ENCODE measurements at places on chromosomes 7 and 10.

DNA sequence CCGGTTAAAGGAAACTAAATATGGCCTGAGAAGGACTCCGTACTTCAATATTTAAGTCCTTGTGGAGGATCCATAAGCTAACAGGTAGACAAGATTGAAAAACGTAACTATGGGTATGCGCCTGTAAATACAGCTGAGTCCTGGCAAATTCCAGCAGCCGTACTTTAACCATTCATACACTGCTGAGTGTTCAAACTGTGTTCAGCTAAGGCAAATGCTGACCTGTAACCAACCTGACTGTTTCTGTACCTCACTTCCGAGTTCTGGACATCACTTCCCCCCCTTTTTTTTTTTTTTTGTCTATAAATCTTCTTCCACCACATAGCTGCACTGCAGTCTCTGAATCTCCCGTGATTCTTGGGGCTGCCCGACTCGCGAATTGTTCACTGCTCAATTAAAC is 69.1 kb downstream of the SRPK2 start:
- DNase-seq = no peak

DNA sequence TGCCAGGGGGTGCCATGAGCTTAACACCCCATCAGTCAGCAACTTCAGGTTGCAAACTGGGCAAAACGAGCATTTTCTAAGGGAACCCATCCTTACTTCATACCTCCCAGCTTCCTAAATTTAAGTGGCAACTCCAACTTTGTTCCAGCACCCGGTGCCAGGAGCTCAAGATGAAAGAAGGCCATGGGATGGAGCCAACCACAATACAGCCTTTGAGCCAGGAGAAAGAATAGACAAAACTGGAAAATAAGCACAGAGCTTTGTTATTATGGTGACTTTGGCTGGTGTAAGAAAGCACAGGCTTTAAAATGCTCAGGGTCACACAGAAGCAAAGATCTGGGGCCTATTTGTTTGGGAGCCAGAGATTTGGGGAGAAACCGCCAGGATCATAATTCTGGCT is 388.7 kb upstream of the MGMT start:
- DNase-seq = no peak

DNA sequence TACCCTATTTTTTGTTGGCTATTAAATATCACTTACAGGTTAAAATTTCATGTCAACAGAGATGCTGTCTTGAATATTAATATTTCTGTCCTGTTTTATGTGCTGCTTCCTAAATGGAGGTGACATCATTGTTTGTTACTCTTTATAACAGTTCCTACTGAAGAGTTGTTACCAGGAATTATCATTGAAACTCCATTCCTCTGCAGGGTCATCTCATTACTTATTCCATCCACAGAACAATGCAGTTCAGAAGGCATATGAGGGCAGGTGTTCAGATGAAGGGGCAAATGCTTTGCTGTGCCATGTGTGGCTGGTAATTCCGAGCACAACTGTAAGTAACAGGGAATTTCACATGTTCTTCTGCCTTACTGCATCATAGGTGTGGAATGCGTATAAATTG is 113.4 kb downstream of the ANK3 start:
- no peak for DNase-seq

DNA sequence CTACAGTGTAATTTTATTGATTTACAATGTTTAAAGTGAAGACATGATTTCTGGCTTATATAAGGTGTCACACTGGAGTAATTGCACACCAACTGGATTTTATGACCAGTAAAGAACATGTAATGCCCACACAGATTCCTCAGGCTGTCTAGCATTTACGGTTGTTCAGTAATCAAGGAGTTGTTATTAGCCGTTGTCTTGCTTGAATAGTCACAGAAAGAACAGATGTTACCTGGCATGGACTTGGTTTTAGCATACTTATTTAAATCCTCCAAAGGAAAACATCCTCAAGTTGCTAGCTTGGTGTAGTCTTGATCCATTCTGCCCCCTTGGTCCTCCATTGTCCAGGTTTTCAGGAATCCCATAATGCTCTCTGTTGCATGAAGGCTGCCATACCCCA is 65.8 kb downstream of the POU6F2 start:
- no peak for DNase-seq

DNA sequence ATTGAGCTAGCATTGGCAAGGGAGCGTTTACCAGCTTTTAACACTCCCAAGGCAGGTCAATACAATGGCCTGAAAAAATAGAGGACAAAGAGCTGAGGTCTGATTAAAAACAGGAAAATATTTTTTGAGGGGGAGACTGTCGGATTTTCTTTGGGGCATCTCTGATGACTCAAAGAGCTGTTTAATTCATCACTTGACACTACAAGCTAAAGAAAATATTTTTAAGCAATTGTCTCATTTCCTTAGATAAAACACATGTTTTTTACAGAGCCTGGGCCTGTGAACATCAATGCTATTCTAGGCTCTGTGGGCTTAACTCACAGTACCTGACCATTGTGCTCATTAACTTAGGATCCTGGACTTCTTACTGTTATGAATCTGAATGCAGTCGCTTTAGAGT is 100.8 kb downstream of the NRP1 start:
- DNase-seq = no peak

- no peak for DNase-seq
These were observed 8.0 kb downstream of the GRIFIN start for GRCh38 chr7:2468227-2468626.

- DNase-seq = no peak
These were observed 29.9 kb downstream of the PPP1R3C start for GRCh38 chr10:91602868-91603568.

DNA sequence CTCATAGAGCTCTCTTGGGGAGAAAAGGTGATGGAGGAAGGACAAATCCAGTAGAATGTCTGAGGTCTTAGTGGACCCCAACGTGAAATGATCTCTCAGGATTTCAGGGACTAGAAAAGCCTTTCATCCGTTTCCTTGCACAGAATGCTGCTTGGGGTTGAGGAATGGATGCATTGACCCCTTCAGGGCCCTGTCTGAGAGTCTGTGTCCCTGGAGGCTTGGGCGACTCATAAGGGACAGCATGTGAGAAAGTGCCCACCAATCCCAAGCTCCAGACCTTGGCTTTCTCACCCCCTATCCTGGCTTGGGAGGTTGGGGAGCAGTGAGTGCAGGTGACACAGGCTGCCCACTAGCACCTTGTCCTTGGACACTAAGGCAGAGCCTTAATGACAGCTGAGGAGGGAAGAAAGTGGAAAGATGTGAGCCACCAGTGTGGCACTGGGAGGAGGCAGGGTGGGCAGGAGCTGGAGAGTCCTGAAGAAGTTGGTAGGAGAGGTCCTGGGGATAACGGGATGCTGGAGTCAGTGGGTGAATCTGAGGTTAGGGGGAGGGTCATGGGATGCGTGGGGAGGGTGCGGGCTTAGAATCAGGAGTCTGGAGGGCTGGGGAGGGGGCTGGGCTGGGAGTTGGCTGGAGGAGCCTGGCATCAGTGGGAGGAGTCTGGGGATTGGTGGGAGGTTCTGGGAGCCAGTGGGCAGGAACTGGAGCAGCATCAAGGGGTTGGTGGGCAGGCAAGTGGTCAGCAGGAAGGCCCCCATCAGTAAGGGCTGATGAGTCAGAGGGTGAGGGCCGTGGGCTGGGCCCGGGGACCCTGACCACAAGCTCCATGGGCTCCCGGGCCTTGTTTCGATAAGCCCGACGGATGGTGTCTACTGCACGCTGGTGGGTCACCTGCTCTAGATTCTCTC is 8.6 kb downstream of the LZTS2 start:
- DNase-seq = no peak

- DNase-seq = no peak
These were observed 142.1 kb downstream of the GRID1 start for GRCh38 chr10:86224354-86225102.

DNA sequence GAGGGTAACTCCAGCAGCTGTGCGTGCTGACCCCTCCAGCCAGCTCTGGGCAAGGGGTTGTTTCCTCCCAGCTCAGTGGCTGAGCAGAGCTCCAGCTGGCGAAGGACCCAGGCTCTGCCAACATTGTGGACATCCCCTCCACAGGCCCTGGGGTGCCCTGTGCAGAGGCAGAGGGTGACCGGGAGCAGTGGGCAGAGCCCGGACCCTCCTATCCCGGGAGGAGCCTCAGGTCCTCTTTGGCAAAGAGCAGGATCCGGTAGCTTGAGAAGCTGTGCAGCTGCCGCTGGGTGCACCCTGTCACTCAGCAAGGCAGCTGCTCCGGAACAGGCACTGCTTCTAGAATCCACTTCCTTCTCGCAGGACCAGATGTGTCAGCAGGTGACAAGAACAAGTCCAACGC is 175.9 kb downstream of the EBF3 start:
- DNase-seq = no peak

- no peak for DNase-seq
These were observed 3.2 kb downstream of the ZNF316 start for GRCh38 chr7:6640246-6640721.

GRCh38 chr10:124745673-124746072 is 1.5 kb upstream of the FAM53B start:
- DNase-seq = peak; percentile 47

GRCh38 chr7:16098058-16098457 is 323.3 kb downstream of the CRPPA start:
- no peak for DNase-seq

GRCh38 chr10:50333872-50334271 is 82.6 kb upstream of the ASAH2 start:
- DNase-seq = peak; percentile 12

- no peak for DNase-seq
These were observed 98.5 kb downstream of the GRB10 start for GRCh38 chr7:50684011-50684712.
